ENCODE measurements at places on chromosomes 3 and 15. TPM values are rescaled to one million over a fixed set of nuclear protein-coding genes. Genes with fewer than 3 reads are reported as not detected.

- DNase-seq, result no peak
Measured at GRCh38 chr3:187924651-187925050, 179.4 kb upstream of the BCL6 start.

GRCh38 chr3:171132873-171133272, 106.4 kb upstream of the SLC2A2 start:
- DNase-seq, result no peak

- no peak for DNase-seq
Measured at GRCh38 chr15:87045746-87046145, 966.1 kb downstream of the AGBL1 start.

DNA sequence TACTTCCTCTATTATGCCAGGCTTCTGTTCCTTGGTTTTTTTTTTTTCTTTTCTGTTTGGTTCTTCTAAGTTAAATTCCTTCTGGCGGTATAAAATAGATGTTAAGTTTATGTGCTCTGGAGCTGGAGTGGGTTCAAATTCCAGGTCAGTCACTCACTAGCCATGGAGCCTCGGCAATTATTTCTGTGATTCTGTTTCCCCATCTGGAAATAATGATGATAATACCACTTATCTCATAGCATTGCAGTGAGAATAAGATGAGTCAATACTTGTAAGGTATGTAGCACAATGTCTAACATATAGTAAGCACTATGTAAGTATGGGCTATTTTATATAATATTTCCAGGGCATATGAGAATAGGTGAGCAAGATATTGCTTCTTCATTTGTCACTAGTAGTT, 33.2 kb upstream of the ZDHHC23 start:
- DNase-seq, result no peak

GRCh38 chr3:114557791-114558190, 264.0 kb downstream of the TIGIT start:
- DNase-seq, result peak; percentile 5

DNA sequence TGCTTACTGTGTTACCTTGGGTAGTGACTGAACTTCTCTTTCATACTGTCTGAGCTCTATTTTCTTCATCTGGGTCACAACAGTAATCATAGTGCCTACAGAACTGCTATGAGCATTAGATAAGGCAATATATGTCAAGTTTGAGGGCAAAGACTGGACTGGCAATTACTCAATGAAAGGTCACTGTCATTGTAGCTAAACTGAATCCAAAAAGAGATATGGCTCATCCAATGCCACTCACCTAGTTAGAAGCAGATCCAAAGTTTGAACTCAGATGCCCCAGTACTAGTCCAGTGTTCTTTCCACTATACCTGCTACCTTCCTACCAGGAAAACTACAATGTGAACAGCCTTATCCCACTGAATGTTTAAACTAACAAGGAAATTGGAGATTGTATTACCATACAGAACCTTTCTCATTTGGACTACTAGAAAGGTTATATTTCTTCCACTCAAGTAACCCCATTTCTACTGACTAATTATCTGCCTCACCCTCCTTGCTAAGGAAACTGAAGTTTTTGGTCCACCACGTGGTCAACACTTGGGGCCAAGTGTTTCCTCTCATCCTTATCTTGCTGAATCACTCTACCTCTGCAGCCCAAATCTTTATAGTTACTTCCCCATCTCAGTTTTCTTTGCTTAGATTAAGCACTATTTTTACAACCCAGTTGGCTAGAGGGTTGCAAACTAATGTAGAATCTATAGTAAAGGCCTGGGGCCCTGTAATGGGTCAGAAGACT, 202.3 kb upstream of the LPP start:
- DNase-seq, result no peak

GRCh38 chr15:40128766-40129660, 20.3 kb upstream of the BMF start:
- DNase-seq, result no peak

DNA sequence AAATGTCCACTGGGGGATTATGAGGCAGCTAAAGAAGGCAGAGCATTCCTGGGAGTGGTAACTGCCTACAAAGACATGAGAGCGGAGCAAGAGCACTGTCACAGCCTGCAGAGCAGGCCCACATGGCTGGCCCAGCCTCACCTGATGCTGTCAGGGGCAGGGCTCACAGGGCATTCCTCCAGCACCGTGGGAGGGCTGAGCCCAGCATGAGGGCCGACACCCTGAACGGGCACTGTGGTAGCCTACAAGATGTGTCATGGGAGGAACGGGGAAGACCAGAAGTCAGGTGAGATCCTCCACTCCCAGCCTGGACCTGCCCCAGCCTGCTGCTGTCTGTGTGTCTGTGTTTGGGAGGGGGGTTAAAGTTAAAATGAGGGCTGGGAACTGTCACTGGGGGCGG, 30.1 kb downstream of the CCDC12 start:
- peak; percentile 40 for DNase-seq

- no peak for DNase-seq
Measured at GRCh38 chr15:68449389-68449788, 17.4 kb upstream of the ITGA11 start.

DNA sequence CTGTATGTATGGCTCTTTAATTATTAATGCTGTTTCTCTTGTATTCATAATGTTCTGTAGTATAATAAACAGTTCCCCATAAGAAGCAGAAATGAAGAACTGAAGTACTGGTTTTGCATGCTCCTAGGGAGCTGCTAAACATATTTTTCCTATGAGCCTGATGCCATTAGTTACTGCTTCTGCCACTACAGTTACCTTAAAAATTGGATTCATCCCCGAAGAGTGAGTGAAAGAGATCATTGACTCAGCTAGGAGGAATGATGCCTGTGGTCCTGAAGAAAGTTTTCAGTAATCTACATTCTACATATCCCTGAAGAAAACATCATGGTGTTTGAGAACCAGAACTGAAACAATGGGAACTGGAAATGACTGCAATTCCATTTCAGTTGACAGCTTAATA, 37.1 kb upstream of the ST3GAL6 start:
- DNase-seq, result no peak

- DNase-seq, result no peak
Measured at GRCh38 chr15:101012326-101013200, 93.4 kb downstream of the LRRK1 start.

GRCh38 chr3:113110267-113110666, 101.1 kb upstream of the BOC start:
- DNase-seq, result peak; percentile 32

DNA sequence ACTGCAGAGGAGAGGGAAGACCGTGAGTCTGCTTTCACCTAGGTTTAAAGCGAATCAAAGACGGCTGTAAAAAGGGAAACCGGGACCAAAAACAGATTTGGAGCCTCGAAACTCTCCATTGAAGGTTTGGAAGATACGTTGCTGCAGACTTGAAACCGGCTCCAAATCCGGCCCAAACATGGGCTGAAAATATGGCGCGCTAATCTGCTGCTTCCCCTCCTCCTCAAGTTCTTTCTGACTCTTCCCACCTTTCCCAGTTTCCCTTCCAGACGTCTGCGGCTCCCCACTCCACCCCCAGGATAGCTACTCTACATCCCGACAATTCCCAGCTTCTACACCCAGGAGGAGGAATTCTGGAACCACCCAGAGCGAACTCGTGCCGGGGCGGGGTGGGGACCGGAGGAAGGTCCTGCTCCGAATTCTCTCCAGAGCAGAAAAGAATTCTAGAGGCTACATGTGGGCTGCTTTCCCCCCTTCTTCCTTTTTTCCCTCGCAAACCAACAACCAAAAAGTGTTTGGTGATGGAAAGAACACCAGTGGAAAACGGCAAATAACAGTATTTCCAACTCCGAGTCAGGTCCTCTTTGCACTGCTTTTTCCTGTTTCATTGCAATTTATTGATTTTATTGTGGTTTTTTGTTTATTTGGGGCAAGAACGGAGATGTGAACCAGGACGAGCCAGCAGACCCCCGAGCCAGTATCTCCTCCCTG, 8.5 kb downstream of the EOMES start:
- no peak for DNase-seq

DNA sequence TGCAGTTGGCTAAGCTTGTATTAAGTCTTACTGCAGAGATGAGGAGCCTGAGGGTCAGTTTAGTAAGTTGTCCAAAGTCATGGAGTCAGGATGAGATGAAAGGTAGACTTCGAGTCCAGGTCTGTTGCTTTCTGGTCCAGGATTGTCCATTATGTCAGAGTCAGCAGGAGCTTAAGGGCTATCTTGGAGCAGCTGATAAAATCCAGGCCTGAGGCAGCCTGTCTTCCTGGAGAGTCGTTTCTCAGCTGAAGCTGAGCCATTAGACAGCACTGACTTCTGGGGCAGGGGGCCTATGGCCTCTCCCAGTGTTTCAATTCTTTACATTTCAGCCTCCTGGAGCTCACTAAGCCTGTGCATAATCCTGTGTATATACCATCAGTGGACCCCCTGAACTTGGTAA, 219.5 kb upstream of the GAP43 start:
- DNase-seq, result no peak

- DNase-seq, result peak; percentile 27
Measured at GRCh38 chr15:54803134-54803808, 393.5 kb downstream of the RSL24D1 start.

DNA sequence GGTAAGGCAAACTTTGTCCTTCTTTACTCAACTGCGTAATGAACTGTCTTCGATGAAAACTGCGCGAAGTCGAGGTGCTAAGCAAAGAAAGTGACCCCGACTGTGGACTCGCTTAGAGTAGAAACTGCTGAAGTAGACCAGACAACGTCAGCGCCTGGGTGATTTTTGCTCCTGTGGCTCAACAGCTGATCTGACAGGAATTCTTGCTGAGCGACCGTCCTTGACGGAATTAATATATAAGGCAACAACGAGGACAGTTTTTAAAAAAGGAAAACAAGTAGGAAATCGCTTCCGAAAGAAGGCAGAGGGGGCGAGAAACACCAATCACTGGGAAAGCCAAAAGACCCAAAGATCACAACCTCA, 541 bp downstream of the RPS27L start:
- peak; percentile 40 for DNase-seq

DNA sequence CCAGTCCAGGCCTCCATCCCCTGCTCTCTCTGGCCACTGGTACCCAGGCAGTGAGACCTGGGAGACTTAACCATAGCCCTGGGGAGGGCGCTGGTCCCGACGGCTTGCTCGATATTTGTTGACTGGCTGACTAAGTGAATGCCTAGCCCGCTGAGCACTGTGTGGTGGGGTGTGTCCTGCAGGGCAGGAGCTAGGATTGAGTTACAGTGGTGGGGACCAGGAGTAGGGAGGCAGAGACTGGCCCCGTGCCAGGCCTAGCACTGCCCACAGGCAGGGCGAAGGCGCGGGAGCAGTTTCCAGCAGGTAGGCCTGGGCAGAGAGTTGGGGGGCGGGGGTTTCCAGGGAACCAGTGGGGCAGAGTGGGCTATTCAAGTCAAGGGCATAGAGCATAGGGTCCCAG, at the start of gene VILL:
TSS of gene VILL (plus strand) at position 260 of the 400 bp plus-strand sequence. CDS start 2,887 bp downstream, outside the sequence.
- peak; percentile 45 for DNase-seq

GRCh38 chr15:73225358-73226015, 143.3 kb downstream of the HCN4 start:
- peak; percentile 7 for DNase-seq

DNA sequence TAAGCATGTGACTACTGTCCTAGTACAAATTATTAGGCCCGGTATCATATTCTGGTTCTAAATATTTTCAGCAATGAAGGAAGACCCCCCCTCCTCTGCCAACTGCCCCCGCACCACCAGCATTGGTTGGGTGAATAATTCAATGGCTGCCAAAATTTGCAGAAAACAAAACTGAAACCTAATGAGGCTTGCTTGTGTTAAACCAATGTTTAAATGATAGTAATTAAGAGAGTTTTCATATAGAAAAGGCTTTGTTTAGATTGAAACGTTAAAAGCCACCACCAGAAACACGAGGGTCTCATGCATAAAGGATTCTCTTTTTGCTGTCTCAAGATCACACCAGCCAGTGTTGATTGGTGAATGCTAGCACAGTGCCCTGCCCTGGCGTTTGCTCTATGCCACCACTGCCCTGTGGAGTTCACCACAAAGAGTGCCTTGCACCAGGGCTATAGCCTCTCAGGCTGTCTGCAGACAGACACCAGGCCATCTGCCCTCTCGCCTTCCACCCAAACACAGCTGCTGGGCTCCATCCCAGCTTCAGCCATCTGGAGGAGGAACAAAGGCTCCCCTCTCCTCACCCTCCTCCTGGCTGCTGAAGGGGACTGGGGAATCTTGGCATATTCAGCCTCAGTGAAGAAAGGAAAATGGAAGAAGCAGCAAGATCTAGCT, 200.3 kb upstream of the PFN2 start:
- DNase-seq, result no peak

- DNase-seq, result no peak
Measured at GRCh38 chr3:73745526-73746191, 120.9 kb upstream of the PDZRN3 start.

- DNase-seq, result no peak
Measured at GRCh38 chr15:64089543-64090280, 3.9 kb downstream of the CIAO2A start.

DNA sequence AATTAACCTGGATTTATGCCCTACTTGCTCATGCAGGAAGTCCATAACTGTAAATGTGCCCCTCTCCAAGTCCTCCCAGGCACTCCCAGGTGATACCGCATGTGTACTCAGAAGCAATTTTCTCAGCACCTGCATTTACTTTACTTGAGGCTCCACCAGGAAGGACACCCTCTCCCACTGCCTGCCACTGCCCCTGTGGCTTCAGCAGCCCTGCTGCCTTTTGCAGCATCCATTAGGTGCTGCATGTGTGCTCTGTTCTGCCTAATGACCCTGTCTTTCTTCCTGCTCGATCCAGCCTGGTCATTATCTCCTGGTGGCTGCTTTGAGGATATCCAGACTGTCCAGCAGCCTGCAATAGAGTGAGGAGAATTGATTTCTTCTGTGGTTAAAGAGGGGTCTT, 107.6 kb upstream of the SEMA6D start:
- DNase-seq, result no peak

- no peak for DNase-seq
Measured at GRCh38 chr3:26515351-26515750, 107.2 kb upstream of the LRRC3B start.

- peak; percentile 59 for DNase-seq
Measured at GRCh38 chr3:170584585-170585007, 1.3 kb downstream of the SLC7A14 start.

DNA sequence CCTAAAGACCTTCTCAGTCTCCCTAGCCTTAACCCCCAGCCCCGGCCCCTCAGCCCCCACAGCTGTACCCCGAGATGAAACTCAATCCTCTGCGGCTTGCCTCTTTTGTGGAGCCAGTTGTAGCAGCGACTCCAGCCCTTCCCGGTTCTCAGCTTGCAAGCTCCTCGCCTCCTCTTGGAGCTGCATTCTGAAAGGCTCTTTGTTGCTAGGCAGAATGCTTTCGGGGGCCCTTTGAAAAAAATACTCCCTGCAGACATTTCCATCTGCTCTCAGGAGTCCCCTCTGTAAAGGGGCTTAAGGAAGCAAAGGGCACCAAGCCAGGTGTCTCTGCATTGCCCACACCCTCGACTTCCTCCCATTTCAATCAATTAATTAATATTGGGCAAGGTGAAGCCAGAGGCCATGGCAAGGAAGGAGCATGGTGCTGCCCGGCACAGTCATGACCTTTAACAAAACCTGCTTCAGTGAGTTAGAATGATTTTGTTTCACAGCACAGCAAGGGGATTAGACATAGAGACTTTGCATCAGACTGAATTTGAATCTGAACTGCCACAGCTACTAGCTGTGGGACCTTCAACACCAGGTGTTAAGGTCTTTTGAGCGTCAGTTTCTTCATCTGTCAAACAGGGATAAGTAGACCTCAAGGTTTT, 65.5 kb downstream of the SRGAP3 start:
- DNase-seq, result no peak

The RGMA gene
- total RNA-seq, result 0.51 TPM

The FAM81A gene
- 1.1 TPM for total RNA-seq

The CHRD gene
- total RNA-seq, result not detected

The MYH15 gene
- total RNA-seq, result 0.19 TPM

The RTP3 gene
- not detected for total RNA-seq

The AMOTL2 gene
- total RNA-seq, result 137 TPM

The SNTN gene
- not detected for total RNA-seq

The DAZL gene
- total RNA-seq, result not detected

The CAPN3 gene
- 7.5 TPM for total RNA-seq

The IL20RB gene
- total RNA-seq, result 163 TPM

The LHFPL4 gene
- total RNA-seq, result not detected
